ENCODE measurements at places on chromosomes 11 and 22. TPM values are rescaled to one million over a fixed set of nuclear protein-coding genes. Genes with fewer than 3 reads are reported as not detected.

Gene ADAMTS15
- total RNA-seq, result 21.9 TPM

Gene BID
- 35.7 TPM for total RNA-seq

Gene MS4A15
- not detected for total RNA-seq

Gene CFAP68
- total RNA-seq, result 35.1 TPM

Gene SLC43A3
- 130 TPM for total RNA-seq

Gene GVQW3
- total RNA-seq, result 1.3 TPM

Gene OR8G1
- not detected for total RNA-seq

Gene ANGPTL5
- 5.6 TPM for total RNA-seq

Gene CCDC188
- not detected for total RNA-seq

Gene APOL1
- 22.2 TPM for total RNA-seq

Gene KCNJ4
- total RNA-seq, result not detected

Gene CCDC88B
- total RNA-seq, result 5.9 TPM

Gene DBX1
- not detected for total RNA-seq

Gene KCNJ1
- not detected for total RNA-seq

Gene YAP1
- total RNA-seq, result 215 TPM

Gene PHETA2
- total RNA-seq, result 11.6 TPM

Gene BARX2
- not detected for total RNA-seq

Gene SMC1B
- not detected for total RNA-seq

Gene FREY1
- 0.48 TPM for total RNA-seq

Gene FUT4
- 9.4 TPM for total RNA-seq

Gene MIF
- total RNA-seq, result 261 TPM

Gene SYT8
- 12.1 TPM for total RNA-seq

Gene ATG2A
- total RNA-seq, result 20.0 TPM

Gene HPX
- total RNA-seq, result 25.2 TPM

Gene FAM227A
- 0.16 TPM for total RNA-seq

Gene ACR
- total RNA-seq, result 0.44 TPM

Gene PARVG
- 10.2 TPM for total RNA-seq

Gene SCUBE1
- 0.48 TPM for total RNA-seq

Gene MYO7A
- 23.5 TPM for total RNA-seq

Gene SEPTIN3
- total RNA-seq, result 2.2 TPM

Gene CACNA1I
- 0.44 TPM for total RNA-seq

Gene CDCA5
- 1.2 TPM for total RNA-seq

Data from breast epithelium (tissue), 4 donors.